CD4-positive, CD25-positive, alpha-beta regulatory T cell (primary cell): ENCODE measurements at places on chromosomes 6 and 20.

DNA sequence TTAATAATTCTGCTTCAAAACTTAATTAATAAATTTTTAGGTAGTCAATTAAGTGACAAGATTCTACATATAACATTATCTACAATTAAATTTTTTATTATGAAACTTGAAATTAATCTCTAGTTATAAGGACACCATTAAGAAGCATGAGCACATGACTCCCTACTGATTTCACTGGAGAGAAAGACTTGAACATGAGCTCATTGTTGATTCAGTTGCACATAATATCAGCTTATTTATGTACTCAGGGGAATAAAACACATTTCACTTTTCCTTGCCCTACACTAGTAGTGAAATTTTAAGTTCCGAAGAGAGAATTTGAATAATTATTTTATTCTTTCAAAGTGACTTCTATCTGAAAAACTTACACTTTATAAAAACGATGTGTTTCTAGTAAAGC is 370.2 kb upstream of the EPHA7 start:
- no peak for DNase-seq

GRCh38 chr6:38982470-38982869 is 66.1 kb upstream of the GLP1R start:
- DNase-seq: no peak

GRCh38 chr6:51562198-51562597 is 525.2 kb downstream of the PKHD1 start:
- no peak for DNase-seq

DNA sequence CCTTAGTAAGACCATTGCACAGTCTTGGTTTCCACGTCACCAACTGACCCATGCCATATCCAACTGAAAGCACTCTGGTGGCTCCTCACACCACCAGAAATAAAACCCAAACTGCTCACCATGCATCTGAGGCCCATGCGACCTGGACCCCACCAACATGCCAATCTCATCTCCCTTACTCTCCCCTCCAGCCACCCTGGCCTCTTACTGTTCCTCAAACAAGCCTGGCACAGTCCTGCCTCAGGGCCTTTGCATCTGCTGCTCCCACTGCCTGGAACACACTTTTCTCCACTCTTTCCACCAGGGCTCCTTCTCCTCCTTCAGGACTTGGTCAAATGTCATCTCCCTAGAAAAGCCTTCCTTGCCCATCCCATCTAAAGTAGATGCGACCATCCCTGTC is 8.7 kb downstream of the PREX1 start:
- no peak for DNase-seq

DNA sequence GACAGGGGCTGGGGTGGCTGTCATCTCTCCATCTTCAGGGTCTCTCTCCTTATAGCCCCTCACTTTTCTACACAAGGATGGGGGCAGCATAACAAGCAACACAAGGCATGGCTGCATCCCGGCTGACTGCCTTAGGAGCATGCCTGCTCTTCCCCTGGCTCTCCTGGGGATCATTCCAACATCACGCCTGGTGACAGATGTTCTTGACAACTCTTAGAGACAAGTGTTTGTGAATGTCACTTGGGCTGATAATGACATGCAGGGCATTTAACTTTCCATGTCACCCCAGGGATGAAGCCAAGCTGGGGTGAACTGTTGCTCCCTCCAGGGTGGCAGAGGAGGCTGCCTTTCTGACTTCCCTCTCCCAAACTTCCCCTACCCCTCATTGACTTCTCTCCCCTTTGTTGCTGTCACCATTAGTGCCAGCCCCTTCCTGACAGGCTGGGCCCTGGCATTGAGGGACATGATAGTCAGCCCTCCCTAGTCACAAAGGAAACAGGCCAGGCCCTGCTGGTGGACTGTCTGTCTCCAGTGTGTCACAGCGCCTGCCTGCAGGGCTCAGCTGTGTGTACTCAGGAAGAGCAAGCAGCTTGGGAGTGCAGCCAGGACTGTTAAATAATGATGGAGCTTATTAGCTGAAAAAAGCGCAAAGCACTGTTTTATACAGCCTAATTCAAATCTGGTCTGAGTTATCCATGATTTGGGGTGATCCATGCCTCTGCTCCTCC is 161.8 kb downstream of the LRFN2 start:
- DNase-seq: no peak

DNA sequence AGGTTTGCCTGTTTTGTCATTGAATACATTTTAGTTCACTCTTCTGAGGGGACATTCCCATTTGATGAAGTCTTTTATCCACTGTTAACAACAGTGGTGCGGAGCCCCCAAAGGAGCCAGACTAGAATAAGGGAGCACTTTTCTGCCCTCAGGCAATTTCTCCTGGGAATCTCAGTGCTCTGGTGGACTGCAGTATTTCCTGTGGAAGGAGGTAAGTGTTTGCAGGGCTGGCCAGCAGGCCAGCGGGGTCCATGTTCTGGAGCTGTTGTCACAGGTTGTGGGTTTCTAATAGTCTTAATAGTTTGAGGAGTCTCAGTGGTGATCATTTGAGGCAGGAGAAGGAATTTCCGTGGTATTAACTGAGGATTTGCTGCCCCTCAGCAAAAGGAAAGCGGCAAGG is 83.5 kb downstream of the ASXL1 start:
- no peak for DNase-seq

DNA sequence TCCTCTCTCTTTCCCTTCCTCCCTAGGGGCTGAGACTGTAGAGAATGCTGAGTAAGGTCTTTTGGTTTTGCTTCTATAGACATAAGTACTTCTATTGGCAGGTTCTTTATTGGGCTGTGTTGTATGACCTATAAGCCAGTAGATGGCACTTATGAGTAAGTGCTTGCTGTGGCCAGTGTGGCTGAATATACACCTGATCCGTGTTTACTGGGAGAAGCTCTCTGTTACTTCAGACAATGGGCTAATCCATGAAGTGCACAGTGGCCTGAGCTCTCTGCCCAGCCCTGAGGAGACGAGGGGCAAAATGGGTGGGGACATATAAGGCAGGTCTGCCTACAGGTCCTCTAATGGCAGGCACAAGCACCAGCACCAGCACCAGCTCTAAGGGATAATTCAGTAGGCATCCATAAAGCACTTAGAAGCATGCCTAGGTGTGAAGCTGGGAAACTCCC is 610.3 kb downstream of the RNF144B start:
- no peak for DNase-seq

GRCh38 chr6:33205191-33206026 is 954 bp downstream of the HSD17B8 start:
- no peak for DNase-seq

GRCh38 chr6:19538096-19538495 is 299.1 kb upstream of the ID4 start:
- DNase-seq: no peak

- no peak for DNase-seq
Observed at GRCh38 chr6:4397307-4397706, 261.9 kb upstream of the ECI2 start.

DNA sequence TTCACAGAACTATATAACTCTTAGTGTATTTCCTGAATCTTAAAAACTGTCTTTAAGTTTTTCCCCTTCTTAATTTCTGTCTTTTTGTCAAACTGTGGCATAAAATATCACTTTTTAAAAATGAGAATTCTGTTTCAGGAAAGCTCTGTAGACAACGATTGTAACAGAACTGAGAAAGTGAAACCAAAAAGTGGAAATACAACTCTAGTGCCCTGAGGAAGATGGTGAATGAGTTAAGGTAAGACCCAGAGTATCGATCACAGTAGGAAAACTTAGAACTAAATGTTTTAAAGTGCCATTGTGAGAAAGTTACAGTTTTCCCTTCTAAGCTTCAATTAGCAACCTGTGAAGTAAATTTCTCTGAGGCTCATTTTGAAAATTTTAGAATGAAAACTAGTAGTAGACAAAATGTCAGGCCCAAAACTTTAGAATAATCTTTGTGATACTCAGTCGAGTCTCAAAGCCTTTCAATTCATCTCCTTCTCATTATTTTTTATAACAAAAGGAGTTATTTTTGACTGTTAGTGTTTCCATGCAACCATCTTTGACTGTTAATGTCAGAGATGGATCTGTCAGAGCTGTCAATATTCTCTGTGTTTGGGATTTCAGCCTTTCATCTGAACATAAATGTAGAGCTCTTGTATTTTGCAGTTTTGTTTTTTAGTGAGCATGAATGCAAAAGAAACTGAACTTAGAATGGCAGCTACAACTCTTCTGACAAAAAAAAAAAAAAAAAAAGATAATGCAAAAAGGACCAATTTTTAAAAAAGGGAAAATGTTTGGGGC is 19.0 kb upstream of the TRDN start:
- DNase-seq: no peak

DNA sequence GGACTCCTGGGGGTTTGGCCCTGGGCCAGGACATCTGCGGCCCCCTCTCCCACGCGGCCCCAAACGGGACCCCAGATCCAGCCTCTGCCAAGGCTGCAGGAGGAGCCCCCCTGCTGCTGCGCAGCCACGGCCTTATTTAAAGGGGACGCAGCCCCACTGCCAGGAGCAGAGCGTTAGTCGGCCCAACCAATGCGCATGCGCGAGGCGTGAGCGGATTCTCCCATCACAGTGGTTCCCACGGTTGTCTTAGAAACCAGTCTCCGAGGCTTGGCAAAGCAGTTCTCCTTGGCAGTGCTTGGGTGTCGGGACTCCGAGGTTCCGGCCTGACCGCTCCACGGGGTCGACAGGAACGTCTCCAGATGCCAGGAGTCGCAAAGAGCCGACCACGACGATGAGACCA is 288.3 kb upstream of the ZNF337 start:
- peak; percentile 31 for DNase-seq

DNA sequence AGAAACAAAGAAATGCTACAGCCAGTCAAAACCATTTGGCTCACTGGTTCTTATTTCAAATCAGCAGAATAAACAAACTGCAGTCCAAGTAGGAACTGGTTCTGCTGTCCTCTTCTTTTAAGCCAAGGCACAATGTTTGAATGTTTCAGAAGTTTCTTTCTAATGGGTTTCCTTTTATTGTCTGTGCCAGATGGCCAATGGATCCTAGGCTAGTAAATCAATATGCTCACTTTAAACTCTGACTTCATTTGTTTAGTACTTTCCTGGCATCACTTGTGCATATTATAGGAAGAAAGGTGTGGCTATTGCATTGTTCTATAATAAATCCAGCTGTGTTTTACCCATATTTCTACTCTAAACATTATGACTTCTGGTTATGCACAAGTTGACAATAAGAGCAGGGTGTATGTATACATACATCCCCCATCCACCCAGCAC is 99.7 kb upstream of the PLCB4 start:
- DNase-seq: no peak

GRCh38 chr20:16145919-16146318 is 427.3 kb downstream of the KIF16B start:
- DNase-seq: no peak

GRCh38 chr6:41177287-41177686 is 14.4 kb upstream of the TREM2 start:
- no peak for DNase-seq

DNA sequence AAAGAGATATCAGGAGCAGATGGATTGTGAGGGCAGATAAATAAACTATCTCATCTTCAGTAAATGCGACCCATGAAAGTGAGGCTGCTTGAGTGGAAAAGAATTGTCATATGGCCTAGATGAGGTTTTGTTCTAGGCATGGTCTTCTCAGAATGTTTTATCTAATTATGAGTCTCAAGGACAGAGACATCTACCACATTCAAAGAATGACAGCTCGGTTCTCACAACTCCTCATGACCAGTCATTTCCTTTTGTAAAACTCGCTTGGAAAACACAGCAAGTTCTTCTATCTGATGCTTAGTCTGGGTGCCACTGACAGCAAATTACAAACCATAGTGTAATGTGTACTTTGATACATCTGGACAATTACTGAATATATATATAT is 140.5 kb downstream of the CCDC170 start:
- no peak for DNase-seq

GRCh38 chr6:141335477-141336273 is 797.0 kb upstream of the GJE1 start:
- no peak for DNase-seq

DNA sequence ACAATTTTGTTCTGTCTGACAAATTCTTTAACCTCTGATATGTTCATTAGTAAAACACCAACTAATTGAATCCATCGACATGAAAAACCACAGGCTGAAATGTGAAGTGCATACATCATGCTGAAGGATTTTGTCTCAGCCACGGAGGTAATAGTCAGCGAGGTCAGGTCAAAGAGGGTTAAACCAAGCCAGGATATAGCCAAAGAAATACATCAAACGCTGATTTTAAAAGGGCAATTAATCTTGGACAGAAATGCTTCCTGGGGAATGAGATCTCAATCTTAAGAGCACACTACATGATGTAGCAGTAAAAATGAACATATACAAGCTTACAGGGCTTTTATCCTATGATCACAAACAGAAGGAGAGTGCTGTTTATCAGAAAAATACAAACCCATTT is 106.7 kb downstream of the PRDM1 start:
- DNase-seq: no peak

DNA sequence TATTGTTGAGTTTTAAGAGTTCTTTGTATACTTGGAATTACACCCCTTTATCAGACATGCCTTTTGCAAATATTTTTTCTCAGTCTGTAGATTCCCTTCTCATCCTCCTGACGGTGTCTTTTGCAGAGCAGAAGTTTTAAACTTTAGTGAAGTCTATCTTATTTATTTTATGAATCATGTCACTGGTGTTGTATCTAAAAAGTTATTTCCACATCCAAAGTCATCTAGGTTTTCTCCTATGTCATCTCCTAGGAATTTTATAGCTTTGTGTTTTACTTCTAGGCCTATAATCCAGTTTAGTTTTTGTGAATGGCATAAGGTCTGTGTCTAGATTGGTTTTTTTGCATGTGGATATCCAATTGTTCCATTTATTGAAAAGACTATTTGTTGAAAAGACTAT is 271.3 kb downstream of the KIF16B start:
- DNase-seq: no peak

GRCh38 chr6:20459682-20460081 is 58.0 kb downstream of the E2F3 start:
- DNase-seq: no peak

GRCh38 chr6:13915561-13916229 is 9.1 kb upstream of the RNF182 start:
- no peak for DNase-seq

- DNase-seq: no peak
Observed at GRCh38 chr20:11214256-11214840, 540.5 kb upstream of the JAG1 start.

- DNase-seq: no peak
Observed at GRCh38 chr6:11495565-11496145, 41.9 kb upstream of the TMEM170B start.

DNA sequence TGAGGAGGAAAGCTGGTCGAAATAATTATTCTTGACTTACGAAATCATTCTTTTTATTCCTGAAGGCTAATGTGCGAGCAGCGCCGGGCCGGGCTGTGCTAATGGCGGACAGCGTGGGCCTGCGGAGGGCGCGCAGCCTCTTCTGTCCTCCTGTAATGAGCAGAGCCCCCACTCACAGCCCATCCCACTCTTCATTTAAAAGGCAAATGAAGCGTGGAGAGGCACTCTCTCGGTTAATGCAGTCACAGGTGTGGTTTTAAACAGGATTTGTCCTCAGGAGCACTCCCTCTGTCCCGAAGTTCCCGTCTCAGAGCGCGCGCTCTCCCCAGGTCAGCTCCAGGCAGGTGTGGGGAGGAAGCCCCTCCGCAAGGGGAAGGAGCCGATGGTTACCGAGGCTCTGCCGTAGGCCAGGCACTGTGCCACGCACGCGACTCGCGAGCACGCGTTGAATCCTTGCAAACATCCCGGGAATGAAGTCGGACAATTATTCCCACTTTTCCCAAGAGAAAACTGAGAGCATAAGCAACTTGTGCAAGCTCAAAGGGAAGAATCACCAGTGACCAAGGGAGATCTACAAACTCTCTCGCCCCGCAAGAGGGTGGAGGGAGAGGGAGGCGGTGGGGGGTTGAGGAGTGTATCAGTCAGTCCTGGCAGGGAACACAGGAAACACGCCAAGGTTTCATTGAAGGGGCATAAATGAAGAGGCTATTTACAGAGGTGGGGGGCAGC is 35.5 kb upstream of the ZFAND3 start:
- no peak for DNase-seq

GRCh38 chr6:130981409-130981808 is 81.6 kb downstream of the EPB41L2 start:
- no peak for DNase-seq
